Stimulated activated CD4-positive, alpha-beta T cell treated with anti-CD3 and anti-CD28 coated beads, Interleukin-1b, Interleukin-23, amount 100 ng/mL, for 24 hours (primary cell): ENCODE measurements at places on chromosomes 2 and 18.
A peak's percentile ranks its signal among the peaks of the same experiment; 100 is the strongest.

DNA sequence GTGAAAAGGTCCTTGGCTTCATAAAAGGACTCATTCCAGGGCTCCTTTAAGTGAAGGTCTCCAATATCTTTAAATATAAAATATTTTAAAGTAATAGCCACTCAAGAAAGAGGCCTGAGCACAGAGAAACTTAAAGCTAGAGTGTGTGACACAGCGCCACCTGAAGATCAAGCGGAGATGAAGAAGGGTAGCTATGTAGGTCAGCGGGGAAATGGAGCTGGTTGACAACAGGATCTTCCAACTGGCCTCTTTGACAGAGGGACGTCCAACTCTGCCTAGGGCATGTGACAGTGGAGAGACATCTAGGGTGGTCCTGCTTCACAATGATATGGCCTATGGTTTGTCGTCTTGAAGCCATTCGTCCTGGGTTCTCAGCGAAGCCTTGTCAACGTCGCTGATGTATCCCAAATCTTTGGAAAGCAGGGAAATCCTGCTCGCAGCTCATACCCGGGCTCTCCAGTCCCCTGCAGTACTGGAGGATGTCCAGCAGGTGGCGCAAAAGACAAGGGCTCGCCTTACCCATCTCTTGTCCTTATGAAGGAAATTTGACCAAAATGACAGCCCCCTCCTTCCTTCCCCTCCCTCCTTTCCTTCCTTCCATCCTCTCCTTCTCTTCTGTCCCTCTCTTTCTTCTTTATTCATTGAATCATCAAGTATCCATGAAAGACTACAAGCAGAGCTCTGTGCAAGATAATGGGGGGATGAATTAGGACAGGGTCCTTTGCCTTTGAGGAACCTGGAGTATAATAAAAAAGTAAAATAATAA, 59.6 kb downstream of the LONRF2 start:
- DNase-seq, result peak; percentile 33

GRCh38 chr2:136111711-136112110, 6.2 kb downstream of the CXCR4 start:
- DNase-seq, result no peak

DNA sequence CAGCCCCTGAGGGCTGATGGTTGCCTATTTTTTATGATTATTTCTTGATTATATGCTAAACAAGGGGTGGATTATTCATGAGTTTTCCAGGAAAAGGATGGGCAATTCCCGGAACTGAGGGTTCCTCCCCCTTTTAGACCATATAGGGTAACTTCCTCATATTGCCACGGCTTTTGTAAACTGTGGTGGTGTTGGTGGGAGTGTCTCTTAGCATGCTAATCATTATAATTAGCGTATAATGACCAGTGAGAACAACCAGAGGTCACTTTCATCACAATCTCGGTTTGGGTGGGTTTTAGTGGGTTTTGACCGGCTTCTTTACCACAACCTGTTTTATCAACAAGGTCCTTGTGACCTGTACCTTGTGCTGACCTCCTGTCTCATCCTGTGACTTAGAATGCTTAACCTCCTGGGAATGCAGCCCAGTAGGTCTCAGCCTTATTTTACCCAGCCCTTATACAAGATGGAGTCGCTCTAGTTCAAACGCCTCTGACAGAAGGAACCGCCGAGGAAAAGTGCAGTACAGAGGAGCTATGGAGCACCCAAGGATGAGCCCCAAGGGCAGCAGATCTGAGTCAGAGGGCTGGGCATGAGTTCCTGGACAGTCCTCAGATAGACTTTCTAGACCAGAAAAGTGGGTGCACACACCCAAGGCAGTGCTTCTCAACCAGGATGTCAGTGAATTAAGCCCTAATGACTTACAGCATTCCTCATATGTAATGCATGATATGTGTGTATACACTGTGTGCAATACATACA, 37.1 kb upstream of the ASAP2 start:
- DNase-seq, result no peak

- DNase-seq, result no peak
Measured at GRCh38 chr2:220460257-220460985, 833.0 kb downstream of the SLC4A3 start.

DNA sequence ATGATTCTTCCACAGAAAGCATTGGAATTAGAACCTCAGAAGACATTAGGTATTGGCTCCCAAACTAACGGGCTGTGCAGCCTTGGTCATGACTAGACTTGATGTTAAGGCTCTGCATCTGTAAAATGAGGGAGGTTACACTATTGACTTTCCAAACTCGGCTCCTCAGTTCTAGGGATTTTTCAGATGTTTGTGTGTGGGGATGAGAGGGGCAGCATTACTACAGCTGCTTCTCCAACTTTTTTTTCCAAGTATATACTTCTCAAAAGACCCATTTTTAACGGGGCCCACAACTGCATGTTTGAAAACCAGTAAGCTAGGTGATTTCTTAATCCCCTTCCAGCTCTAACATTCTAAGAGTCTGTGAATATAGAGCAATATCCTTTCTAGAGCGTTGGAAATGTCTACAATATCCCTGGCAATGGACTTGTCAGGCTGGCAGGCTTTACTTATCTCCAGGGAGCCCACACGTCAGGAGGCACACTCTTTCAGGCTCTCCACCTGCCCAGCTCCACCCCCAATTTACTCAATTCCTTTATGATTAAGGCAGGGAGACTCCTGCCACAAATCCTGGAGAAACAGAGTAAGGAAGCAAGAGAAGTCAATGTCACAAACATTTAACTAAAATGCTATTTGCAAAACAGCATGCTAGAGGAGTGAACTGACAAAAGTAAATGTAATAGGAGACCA, 844 bp upstream of the MPV17 start:
- no peak for DNase-seq

- no peak for DNase-seq
Measured at GRCh38 chr2:170829036-170829435, 12.3 kb downstream of the GAD1 start.

DNA sequence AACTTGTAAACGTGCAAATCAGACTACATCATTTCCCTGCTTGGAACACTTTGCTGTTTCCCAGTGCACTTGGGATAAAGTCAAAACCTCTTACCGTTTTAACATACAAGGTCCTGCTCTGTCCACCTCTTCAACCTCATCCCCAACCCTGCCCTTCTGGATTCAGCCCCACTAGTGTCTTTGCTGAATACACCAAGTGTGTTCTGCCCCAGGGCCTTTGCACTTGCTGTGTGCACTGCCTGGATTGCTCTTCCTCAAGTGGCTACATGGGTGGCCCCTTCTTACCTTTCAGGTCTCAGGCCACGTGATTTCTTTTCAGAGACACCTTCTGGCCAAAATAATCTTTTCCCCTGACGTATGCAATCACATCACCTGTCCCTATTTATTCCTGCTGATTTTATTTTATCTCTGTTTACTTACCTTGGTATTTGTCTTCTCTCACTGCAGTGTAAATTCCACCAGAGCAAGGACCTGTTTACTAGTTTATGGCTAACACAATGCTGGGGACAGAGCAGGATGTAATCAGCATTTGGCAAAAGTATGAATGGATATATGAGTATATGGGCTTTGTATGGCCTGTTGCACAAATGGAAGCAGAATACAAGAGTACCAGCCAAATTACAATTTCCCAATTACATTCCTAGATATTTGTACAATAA, 63.9 kb downstream of the MAPK4 start:
- no peak for DNase-seq

GRCh38 chr18:21406116-21406515, 164.1 kb downstream of the GREB1L start:
- DNase-seq, result no peak

DNA sequence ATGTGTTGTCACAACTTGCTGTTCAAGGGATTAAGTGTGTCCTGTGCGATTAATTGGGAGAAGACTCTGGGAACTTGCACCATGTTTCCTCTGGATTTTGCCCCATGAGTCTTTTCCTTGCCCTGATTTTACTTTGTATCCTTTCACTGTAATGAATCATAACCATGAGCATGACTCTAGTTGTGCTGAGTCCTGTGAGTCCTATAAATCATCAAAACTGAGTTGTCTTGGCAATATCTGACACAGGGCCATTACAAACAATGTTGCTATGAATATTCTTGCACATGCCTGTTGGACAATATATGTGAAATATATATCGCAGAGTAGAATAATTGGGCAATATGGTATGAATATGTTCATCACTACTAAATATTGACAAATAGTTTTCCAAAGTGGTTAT, 56.5 kb upstream of the COL5A2 start:
- DNase-seq, result no peak

GRCh38 chr2:187511356-187512315, 42.6 kb downstream of the TFPI start:
- no peak for DNase-seq

GRCh38 chr2:29878898-29879297, 42.5 kb downstream of the ALK start:
- no peak for DNase-seq

GRCh38 chr2:173410579-173410978, 55.9 kb downstream of the CDCA7 start:
- no peak for DNase-seq

DNA sequence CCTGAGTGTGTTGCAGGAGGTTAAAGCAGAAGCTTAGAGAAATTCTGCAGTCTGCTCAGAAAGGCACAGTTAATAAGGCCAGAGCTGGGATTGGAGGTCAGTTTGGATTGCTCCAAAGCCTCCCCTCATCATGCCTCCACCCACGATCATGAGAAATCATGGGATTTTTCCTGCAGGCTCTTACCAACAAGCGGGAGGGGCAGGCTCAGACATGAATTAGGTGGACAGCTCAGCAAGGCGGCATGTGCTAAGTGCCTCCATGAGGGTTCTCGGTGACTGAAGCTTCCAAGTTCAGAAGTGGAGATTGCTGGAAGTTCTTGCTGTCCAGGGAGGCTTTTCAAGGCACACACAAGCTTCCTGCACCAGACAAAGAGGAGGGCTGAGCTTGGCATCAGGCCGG, 163.8 kb downstream of the SETBP1 start:
- DNase-seq, result no peak

- no peak for DNase-seq
Measured at GRCh38 chr2:86022661-86023365, 82.9 kb downstream of the POLR1A start.

GRCh38 chr18:38751211-38751610, 1185.6 kb upstream of the CELF4 start:
- DNase-seq, result no peak

- no peak for DNase-seq
Measured at GRCh38 chr18:5895299-5895875, at the start of gene TMEM200C. TMEM200C (minus strand) TSS chr18:5895522; CDS start chr18:5892063, 3,459 bp downstream.

GRCh38 chr2:48170281-48170680, 264.0 kb upstream of the FBXO11 start:
- DNase-seq, result no peak

- DNase-seq, result peak; percentile 45
Measured at GRCh38 chr2:40554665-40555294, 102.9 kb upstream of the SLC8A1 start.

GRCh38 chr2:202100176-202100575, 27.1 kb downstream of the KIAA2012 start:
- DNase-seq, result no peak

DNA sequence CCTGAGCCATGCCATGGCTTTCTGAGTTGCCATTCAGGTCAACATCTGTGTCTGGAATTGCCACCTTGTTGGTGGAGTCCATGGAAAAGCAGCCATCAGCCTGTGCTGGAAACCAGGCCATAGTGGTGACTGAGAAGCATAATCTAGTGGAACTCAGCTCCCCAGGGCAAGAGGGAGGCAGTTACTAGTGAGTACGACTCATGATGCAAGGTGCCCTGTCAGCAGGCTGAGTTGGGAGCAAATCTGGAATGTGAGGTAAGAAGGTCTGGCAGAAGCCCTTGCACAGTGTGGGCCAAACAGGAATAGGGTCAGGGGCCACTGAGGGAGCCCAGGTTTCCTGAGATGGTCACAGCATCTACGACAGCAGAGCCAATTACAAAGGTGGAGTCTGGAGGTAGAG, 37.1 kb downstream of the SULT1C2 start:
- DNase-seq, result no peak

DNA sequence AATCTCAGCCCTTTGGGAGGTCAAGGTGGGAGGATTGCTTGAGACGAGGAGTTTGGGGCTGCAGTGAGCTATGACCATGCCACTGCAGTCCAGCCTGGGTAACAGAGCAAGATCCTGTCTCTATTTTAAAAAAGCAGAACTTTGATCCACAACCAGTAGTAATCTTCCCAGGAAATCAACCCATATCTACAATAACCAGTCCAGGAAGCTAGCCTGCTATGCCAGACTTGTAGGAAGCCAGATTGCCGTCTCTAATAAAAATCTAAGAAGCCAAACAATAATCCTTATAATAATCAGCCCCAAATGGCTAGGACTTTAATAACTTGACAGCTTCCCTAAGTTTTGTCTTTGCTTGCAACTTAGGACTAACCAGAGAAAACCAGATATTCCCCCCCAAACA, 9.0 kb upstream of the ALMS1 start:
- DNase-seq, result no peak

DNA sequence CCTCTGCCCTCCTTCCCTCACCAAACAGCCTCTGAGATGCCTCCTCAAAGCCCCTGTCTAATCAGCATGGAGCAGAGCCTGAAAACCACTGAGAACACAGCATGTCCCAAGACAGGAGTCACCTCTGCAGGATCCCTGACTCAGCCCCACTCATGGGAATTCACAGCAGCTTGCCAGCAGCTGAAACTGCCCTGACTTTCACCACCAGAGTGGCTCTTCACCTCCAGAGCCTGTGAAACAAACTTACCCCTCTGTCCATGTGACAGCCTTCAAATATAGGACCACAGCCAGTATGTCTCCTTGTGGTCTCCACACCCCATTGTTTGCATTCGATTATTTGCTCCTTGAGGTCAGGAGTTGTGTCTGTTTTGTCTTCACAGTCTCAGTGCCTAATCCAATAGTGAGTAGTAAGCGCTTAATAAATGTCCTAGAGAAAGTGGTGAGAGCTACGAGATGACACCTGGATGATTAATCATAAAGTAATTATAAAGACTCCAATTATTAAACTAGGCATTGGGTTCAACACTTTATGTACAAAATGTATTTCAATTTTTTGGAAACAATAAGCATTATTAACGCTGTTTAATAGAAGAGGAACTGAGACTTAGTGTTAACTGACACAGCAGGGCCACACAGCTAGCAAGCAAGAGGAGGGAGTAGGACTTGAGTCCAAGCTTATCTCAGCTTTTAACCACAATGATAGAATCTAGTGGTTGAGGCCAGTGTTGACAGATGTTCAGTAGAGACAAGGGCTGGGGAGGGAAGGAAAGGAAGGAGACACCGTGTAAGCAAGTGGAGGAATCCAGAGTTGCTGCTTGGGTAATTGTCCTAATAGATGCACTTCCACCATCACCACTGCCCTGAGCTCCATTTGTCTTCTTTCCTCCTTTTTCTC, 358.7 kb upstream of the TNP1 start:
- DNase-seq, result no peak

GRCh38 chr2:237732790-237733381, 65.7 kb upstream of the RBM44 start:
- no peak for DNase-seq

- no peak for DNase-seq
Measured at GRCh38 chr2:159140070-159140769, 146.3 kb downstream of the WDSUB1 start.

GRCh38 chr18:3615374-3615985, 165.5 kb downstream of the TGIF1 start:
- DNase-seq, result no peak
